Nucleus accumbens (tissue), 56 donors: ENCODE measurements at places on chromosomes 1 and 21.

- no peak for DNase-seq
Observed at GRCh38 chr1:208030288-208031091, 119.6 kb upstream of the CD34 start.

- no peak for DNase-seq
Observed at GRCh38 chr1:6414443-6414844, 5.3 kb downstream of the HES2 start.

GRCh38 chr1:214824763-214825162, 221.8 kb downstream of the CENPF start:
- no peak for DNase-seq

- DNase-seq = no peak
Observed at GRCh38 chr1:117240547-117240946, 29.8 kb upstream of the VTCN1 start.

GRCh38 chr1:221994274-221994698, 252.4 kb upstream of the DUSP10 start:
- DNase-seq = no peak

- DNase-seq = no peak
Observed at GRCh38 chr1:222892137-222892769, 77.4 kb downstream of the DISP1 start.

- DNase-seq = no peak
Observed at GRCh38 chr21:32352526-32352925, 40.3 kb downstream of the URB1 start.

DNA sequence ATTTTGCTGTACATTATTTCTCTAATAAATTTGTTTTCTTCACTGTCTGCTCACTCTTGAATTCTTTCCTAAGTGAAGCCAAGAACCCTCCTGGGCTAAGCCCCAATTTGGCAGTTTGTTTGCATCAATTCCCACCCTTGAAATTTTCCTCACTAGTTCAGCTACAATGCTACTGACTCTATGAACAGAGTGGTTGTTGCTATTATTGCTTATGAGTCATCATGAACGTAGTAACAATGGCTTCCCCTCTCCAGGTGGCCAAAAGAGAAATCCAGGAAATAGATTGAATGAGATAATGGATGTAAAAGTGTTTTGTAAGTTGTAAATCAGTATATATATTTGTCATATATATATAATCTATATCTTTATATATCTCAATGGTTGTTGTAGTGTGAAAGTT, 193.0 kb downstream of the URB2 start:
- no peak for DNase-seq

GRCh38 chr1:246726881-246727280, 2.7 kb downstream of the SCCPDH start:
- no peak for DNase-seq

- DNase-seq = no peak
Observed at GRCh38 chr1:204564835-204565234, 48.6 kb downstream of the MDM4 start.

- no peak for DNase-seq
Observed at GRCh38 chr1:36248250-36248894, 24.1 kb downstream of the THRAP3 start.

DNA sequence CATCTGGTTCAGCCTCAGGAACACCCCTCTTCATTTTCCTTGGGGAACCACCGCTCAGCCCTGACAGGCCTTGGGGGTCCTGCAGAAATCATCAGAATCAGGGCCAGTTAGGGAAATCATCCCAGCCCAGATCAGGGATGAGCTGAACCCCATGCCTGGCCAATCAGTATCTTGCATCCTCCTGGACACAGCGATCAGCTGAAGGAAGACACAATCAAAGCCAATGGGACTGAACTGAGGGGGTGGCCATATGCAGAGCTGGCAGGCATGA, 395.4 kb downstream of the MATN1 start:
- no peak for DNase-seq

GRCh38 chr1:43783096-43783670, 75.8 kb downstream of the ST3GAL3 start:
- no peak for DNase-seq

DNA sequence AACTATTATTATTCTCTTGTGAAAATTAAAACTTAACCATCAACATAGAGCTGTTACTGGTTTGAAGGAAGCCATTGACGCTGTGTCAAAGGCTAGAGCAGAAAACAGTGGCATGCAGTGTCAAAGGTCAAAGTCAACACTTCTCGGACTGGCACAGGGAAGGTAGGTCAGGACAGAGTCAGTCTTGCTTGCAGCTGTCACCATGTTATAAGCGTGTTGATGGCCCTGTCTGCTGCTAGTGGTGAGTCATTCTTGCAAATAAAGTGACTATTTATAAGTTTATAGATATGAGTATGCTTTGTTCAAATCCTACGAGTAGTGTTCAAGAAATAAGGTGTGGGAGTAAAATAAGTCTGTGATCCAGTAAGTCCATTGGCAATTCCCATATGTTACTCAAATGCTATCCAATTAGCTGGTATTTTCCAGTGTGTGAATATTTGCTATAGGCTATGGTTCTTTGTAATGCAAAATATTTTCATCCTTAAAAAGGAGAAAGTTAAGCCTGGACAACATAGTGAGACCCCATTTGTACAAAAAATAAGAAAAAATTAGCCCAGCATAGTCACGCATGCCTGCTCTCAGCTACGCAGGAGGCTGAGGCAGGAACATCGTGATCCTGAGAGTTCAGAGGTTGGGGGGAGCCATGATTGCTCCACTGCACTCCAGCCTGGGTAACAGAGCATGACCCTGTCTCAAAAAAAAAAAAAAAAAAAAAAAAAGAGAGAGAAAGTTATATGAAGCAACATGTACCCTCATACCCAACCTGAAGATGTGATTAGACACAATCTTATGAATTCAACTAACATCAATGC, 26.3 kb upstream of the TINAGL1 start:
- DNase-seq = no peak

DNA sequence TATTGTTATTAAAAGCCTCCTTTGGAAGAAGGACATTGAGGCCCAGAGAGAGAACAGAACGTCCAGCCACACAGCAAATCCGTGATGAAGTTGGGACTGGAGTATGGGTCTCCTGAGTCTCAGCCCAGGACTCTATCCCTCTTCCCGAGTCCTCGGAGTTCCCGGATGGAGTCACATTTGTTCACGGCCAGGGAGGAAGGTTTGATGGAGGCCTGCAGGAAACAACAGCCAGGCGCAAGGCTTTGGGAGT, 357 bp upstream of the TXLNA start:
- no peak for DNase-seq

DNA sequence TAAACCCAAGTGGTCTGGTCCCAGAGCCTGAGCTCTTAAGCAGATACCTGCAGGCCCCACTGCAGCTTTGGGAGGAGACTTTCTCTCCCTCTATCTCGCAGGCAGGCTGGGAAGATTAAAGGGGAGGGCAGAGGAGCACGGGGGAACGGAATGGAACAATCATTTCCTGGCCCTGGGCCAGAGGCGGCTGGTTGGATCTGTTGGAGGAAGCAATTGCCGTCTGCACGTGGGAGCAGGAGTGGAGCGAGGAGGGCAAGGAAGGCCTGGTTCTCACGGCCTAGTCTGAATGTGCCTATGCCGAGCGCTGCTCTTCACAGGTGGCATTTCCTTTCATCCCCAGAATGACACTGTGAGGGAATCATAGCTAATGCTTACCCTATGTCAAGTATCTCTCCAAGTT, 23.7 kb downstream of the NKAIN1 start:
- peak; percentile 37 for DNase-seq

DNA sequence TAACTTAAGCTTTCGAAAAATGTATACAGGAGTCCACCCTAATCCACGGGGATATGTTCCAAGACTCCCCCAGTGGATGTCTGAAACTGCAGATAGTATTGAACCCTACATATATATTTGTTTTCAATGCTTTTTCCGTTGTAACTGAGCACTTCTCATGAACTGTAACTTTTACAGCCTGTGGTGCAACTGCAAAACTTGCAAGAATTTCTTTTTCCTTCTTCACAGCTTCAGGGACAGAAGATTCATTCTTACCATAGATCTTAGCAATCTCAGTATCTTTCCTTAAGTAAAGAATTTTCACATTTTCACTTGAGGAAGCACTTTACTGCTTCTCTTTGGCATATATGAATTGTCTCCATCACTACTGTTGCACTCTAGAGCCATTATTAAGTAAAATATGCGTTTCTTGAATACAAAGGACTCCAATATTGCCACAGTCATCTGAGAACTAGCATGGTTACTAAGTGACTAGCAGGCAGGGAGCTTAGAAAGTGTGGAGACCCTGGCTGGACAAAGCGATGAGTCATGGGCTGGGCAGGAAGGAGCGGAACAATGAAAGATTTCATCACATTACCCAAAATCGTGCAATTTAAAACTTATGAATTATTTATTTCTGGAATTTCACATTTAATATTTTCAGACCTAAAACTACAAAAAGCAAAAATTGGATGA, 14.1 kb downstream of the DPYD start:
- no peak for DNase-seq

GRCh38 chr1:217150366-217150765, 427.1 kb upstream of the ESRRG start:
- DNase-seq = no peak

- DNase-seq = no peak
Observed at GRCh38 chr1:98157524-98158313, 236.9 kb upstream of the DPYD start.

- no peak for DNase-seq
Observed at GRCh38 chr21:34112316-34113033, 39.1 kb downstream of the MRPS6 start.

DNA sequence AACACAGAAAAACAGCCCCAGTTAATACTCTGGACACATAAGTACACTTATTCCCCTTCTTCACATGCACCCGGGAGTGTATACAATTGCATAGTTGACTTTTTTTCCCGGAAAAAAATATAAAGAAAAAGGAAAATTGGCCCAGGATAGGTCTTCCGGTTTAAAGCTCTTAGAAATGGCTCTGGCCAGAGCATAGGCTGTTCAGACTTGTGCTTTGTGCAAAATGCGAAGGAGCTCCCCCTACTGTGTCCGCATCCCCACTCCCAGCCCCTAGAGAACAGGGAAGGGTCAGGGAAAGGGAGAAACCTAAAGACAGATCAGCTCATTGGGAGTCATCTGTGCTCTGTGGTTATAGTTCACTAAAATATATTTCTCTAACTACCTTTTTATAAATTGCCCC, 5.5 kb upstream of the MTMR11 start:
- peak; percentile 16 for DNase-seq

- DNase-seq = no peak
Observed at GRCh38 chr1:29254346-29254745, 18.0 kb downstream of the PTPRU start.

DNA sequence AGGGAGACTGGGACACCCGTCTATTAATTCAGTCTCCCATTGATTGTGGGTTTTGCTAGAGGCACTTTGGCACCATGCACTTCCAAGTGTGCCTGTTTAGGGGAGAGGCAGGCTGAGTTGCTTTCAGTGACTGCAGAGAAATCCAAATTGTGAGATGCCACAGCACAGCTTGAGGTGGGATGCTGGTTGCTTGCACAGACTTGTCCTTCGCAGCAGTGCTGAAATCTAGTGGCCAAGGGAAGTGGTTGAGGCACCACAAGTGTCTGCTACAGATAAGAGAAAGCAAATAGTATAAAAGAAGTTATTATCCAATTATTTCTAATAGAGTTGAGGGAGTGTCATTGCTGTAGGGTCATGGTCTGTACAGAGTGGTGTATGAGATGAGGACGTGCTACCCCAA, 40.0 kb upstream of the APP start:
- no peak for DNase-seq

- no peak for DNase-seq
Observed at GRCh38 chr21:41666641-41667081, 100.2 kb downstream of the RIPK4 start.

- no peak for DNase-seq
Observed at GRCh38 chr1:207817778-207818751, 66.2 kb downstream of the CD46 start.

GRCh38 chr1:156938813-156939212, 18.4 kb downstream of the LRRC71 start:
- DNase-seq = no peak

GRCh38 chr1:151972542-151973248, 21.0 kb downstream of the S100A10 start:
- DNase-seq = no peak

- no peak for DNase-seq
Observed at GRCh38 chr1:183339556-183340167, 78.5 kb downstream of the NMNAT2 start.

- no peak for DNase-seq
Observed at GRCh38 chr1:236288620-236288976, 6.8 kb upstream of the ERO1B start.

- DNase-seq = no peak
Observed at GRCh38 chr1:181083842-181084605, 4.5 kb upstream of the IER5 start.
